ENCODE measurements at places on chromosomes 6 and 20. TPM values are rescaled to one million over a fixed set of nuclear protein-coding genes. Genes with fewer than 3 reads are reported as not detected.

GRCh38 chr20:43949741-43950618 is 35.3 kb downstream of the TOX2 start:
- peak; percentile 93 for DNase-seq

DNA sequence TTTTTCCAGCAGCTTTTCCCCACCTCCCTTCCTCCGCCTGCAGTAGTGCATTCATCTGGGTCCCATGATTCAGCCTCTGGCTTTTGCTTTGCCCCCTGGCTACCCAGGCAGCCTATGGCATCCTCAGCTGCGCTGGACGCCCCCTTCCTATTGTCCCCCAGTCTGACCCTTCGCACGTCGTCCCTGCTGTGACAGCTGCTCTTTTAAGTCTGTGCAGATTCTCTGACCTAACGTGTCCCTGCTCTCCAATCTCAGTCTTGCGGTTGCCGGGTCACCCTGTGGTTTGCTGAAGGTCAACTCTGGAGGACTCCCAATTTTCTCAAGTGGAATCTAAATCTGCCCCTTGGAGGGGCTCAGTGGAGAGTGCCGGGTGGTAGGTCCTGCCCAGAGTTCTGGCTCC is 294.3 kb downstream of the CDC5L start:
- no peak for DNase-seq

DNA sequence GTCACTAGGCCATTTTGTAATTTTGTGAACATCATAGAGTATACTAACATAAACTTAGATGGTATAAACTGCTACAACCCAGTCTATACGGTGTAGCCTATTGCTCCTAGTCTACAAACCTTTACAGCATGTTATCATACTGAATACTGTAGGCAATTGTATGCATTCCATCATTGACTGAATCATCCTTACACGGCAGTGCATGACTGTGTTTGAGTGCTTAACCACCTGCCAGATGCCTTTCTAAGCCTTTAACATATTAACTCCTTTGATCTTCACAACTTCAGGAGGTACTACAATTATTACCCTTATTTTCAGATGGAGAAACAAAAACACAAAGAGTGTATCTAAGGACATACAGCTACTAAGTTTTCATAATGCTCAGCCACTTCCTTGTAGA is 14.0 kb downstream of the DPPA5 start:
- no peak for DNase-seq

- DNase-seq, result peak; percentile 49
Observed at GRCh38 chr6:31272836-31273626, 1.1 kb upstream of the HLA-C start.

The CDSN gene
- total RNA-seq, result not detected

The IL17A gene
- total RNA-seq, result not detected

Data from activated CD8-positive, alpha-beta T cell treated with anti-CD3 and anti-CD28 coated beads, Interleukin-2, amount 10 ng/mL, durations not matched to agents 7 days and 5 days (primary cell).